Mesothelial cell of epicardium (in vitro differentiated cells): ENCODE measurements at places on chromosomes 13 and 19.

DNA sequence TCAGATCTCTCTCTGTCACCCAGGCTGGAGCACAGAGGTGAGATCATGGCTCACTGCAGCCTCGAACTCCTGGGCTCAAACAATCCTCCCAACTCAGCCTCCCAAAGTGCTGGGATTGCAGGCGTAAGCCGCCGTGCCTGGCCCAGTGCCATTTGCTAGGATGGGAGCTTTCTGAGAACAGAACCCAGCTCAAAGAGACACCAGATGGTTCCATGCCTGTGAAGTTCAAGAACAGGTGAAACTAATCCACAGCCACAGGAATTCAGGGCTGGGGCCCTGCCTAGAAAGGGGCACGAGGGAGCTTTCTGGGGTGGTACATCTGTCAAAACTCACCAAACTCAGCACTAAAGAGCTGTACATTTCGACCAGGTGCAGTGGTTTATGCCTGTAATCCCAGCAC lies 4.2 kb downstream of the SLC7A9 start:
- DNase-seq = no peak

DNA sequence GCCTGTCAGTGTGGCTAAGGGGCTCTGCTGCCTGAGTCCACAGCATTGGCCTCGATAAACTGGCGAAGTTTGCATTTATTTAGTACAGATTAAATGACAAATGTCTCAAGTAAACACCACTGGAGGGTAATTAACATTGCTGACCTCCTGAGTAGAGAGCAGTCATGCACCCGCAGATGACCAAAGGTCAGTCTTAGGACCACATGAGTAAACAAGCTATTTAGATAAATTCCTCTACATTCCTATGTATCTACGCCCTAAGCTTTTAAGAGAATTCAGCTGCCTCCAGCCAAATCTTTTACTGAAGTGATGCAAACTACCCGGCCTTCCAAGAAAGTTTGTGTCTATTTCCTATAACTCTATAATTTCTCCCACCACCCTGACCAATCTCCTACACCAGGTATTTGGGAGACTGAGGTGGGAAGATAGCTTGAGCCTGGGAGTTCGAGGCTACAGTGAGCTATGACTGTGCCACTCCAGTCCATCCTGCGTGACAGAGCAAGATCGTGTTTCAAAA lies 22.9 kb downstream of the CD70 start:
- no peak for DNase-seq

- DNase-seq = no peak
Observed at GRCh38 chr19:48351341-48351752, 12.4 kb downstream of the TMEM143 start.

DNA sequence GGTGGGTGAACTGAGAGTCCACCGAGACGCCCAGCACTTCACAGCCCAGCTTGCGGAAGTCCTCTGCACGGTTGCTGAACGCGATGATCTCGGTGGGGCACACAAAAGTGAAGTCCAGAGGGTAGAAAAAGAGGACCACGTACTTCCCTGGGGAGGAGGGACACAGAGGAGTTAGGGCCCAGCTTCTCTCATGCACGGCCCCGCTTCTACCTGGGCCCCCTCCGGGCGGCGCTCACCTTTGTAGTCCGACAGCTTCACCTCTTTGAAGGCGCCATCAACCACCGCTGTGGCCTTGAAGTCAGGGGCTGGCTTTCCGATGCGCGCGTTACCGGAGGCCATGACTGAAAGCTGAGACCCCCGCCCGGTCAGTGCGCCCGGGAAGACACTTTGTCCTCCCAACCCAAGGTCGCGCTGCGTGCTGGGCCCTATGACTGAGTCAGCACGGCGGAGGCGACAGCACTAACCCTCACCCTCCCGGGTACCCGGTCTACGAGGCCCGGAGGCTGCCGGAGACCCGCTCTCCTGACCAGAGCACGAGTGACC lies 606 bp downstream of the PRDX2 start:
- no peak for DNase-seq

DNA sequence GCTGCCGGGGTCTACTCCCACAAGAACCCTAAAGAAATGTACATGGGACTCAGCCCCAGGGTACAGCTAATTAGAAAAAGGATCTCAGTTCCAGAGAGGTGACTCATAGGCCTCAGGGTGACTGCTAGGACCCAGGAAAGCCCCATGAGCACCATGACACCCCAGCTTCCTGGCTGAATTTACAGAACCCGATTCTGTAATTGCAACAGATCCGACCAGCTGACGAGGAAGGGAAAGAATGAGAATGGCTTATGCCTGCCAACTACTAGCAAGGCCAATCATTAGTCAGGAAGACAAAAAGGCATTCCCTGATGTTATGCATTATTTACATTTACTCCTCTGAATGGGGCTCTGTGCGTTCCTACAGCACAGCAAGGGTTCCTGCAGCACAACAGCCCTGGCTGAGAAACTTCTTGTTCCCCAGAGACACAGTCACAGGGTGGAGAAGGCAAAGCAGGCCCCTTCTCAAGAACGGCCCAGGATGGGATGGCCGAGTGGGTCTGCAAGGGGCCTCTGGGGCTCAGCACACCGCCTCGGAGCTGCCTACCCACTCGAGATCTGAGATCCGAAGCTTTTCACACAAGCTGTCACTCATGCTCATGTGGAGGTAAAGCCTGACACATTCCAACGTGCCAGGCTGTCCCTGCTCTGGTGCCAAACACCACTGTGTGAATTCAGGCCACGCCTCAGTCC lies 27.2 kb downstream of the PBX4 start:
- DNase-seq = no peak

- no peak for DNase-seq
Observed at GRCh38 chr13:114155926-114156883, 22.9 kb upstream of the CFAP97D2 start.

DNA sequence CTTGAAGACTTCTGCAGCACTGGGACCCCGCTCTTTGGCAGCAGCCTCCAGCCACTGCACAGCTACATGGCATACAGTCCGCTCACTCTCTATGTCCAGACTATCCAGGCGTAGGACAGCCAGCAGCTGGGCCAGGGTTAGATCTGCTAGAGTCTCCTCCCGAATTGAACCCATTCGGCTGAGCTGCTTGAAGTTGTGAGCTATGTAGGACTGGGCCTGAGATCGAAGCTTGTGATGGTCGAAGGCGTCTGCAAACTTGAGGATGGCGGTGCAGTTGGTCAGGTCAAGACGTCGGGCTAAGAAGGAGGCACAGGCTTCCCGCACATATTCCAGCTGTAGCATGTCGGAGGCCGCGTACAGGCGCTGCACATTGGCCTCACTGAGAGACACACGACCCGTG lies 900 bp downstream of the KBTBD7 start:
- DNase-seq = no peak

DNA sequence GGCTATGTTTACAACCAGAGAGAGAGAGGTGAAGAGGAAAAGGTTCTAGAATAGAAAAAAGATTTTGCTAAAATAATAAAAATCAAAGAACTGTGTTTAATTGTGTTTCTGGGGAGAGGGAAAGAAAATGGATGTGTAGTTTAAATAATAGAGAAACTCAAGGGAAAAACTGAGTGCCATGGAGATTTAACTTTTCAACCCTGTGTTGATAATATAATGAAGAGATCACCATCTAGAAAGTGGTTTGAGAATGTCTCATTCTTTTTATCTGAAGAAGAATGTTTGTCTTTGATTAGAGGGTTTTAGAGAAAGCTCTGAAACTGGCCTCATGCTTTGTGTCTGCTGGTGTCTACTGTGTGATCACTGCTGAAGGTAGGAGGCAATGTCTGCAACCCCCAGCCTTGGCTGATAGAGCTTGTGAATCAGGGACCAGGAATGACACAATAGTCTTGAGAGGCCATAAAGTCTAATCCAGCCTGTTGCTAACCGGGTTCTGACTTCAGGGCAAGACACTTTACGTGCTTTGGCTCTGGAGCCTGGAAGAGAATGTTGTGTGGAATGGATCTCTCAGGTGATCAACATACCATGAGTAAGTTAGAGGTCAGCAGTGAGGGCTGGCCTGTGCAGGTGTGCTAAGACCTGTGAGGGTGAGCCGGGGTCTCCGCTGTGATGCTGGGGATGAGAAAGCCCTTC lies 5.4 kb downstream of the COL4A2 start:
- DNase-seq = no peak

DNA sequence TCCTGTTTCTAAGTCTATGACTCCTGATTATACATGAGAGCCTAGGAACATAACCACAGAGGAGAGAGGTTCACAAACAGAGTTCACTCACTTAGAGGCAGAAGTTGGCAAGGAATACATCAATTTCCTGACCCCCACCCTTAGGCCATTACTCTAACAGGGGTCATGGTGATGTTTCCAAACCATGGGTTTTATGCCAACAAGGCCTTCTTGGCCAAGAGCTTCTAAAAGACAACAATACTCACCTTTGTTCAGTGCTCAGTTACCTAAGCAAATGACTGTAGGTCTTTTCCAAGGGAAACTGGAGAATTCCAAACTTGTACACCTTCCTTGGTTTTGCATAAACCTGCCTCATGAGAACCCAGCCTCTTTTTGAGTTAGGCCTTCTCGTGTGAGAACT lies 52.6 kb downstream of the ERICH4 start:
- no peak for DNase-seq

- no peak for DNase-seq
Observed at GRCh38 chr13:52736891-52737290, 2.7 kb downstream of the CNMD start.

DNA sequence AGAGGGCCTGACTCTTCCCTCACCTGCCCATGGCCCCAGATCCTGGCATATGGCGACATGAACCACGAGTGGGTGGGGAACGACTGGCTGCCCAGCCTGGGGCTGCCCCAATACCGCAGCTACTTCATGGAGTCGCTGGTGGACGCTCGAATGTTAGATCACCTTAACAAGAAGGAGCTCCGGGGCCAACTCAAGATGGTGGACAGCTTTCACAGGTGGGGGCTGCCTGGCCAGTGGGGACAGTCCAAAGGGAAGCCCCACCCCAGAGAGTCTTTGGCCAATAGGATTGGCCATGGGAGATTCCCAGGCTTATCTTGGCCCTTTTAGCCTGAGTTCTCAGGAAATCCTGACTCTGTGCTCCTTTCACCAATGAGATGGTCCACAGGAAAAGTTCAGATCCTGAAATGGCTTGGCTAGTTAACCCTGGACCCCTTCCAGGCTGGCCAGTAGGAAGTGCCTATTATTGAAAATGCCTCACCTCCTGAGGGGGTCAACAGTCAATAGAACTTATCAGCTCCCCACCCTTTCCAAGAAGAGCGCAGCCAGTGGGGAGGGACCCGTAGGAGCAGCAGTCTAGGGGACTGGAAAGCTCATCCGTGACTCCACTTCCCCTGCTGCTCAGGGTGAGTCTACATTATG lies 7.0 kb downstream of the HRC start:
- DNase-seq = no peak

DNA sequence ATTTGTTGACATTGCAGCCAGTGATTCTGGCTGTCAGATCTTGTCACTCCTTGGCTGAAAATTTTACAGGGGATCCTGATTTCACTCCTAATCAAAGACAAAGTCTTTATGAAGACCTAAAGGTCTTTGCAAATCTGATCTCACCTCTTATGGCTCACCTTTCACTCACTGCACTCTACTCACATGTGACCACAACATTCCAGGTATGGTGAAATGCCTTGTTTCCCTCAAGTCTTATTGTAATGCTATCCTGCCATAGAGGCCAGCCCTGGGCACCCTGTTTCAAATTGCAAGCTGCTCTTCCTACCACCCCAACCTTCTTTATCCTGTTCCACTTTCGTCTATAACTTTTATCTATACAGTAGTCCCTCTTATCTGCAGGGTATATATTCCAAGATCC lies 200.1 kb downstream of the NDFIP2 start:
- DNase-seq = no peak

DNA sequence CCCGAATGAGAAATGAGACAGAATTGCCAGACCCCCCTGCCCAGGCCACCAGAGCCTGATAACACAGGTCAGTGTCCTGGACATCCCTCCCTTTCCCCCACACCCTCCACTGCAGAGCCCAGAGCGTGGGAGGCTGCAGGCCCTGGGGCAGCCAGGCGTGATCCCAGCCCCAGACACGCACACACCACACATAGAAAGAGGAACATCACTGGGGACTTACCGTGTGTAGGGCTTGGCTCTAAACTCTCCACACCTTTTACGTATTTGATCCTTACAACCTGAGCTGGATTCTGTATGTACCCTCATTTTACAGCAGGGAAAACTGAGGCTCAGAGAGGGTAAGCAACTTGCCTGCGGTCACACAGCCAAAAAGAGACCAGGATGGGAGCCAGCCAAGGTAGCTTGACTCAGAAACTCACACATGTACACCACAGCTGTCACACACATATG lies 334 bp upstream of the ANGPTL6 start:
- DNase-seq = no peak

DNA sequence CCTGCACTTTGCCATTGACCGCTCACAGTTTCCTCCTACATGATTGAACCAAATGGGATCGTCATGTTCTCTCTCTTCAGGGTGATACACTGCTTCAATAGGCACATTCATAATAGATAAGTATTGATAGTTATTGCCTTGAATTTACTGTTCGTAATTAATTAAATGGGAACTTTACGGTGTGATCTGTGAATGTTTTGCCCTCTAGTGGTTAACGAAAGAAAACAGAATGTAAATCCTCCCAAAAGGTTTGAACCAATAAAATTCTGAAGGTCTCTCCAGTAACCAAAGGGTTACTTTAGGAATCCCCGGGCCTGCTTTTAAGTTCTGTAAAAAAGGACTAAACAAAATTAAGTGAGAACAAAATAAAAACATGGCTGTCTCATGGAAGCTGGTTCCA lies 389.3 kb downstream of the DACH1 start:
- no peak for DNase-seq

DNA sequence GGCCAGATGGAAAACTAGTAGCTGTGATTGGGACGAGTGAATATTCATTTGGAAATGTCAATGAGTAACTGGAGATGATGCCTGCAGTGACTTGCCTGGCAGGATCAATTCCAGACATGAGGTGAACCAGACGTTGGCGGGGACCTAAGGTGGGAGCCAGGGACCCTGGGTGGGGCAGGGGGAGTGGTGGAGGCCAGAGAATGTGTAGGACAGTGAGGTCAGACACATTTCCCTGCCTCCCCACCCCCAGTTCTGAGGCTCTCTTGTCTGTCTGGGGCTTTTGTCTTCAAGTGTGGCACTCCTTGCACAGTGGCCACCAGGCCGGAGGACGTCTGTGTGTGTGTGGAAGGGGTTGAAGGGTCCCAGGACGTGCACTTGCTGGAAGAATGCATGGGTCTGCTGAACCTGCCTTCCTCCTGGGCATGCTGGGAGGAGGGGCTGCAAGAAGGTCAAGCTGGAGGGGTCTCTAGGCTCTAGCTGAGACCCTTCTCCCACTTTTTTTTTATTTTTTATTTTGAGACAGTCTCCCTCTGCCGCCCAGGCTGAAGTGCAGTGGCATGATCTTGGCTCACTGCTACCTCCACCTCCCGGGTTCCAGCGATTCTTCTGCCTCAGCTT lies 51.6 kb downstream of the CHST8 start:
- peak; percentile 16 for DNase-seq
